ENCODE measurements at places on chromosomes 1 and 21.

- no peak for DNase-seq
Measured at GRCh38 chr1:20928146-20928545, 141.0 kb upstream of the HP1BP3 start.

DNA sequence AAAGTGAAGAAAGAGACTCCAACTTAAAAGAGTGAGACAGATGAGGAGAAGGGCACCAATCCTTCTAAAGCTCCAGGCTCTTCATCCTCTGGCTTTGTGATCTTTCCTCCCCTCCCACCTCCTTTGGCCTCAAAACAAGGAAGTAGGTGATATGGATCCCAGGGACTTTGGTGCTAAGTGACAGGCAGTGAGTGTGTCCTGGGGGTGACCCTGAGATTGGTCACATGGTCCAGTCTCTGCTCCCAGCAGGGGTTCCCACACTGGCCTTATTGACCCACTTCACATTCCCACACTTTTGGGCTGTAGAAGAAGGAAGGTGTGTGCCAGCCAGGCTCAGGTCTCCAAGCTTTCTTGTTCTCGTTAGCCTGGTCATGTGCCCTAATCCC lies 401.2 kb upstream of the PROX1 start:
- no peak for DNase-seq

GRCh38 chr1:221141606-221142285 lies 262.5 kb downstream of the HLX start:
- no peak for DNase-seq

GRCh38 chr21:44946254-44947041 lies 6.6 kb downstream of the SLX9 start:
- no peak for DNase-seq

DNA sequence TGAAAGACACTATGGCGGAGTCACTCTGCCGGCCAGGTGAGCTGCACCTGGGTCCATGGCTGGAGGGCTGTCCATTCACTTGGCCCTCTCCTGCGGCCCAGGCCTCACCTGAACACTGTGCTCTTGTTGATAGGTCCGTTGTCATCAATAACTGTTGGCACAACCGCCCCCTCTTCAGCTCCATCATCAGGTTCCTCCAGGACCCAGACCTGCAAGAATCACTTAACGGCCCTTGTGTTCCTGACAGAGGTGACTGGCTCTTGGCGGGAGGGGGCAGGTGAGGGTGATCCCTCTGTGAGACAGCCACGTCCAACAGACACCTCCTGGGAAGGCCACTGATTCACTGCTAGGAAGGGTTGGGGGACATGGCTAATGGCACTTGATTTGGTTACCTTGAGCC lies 54.9 kb downstream of the INAVA start:
- DNase-seq = no peak

DNA sequence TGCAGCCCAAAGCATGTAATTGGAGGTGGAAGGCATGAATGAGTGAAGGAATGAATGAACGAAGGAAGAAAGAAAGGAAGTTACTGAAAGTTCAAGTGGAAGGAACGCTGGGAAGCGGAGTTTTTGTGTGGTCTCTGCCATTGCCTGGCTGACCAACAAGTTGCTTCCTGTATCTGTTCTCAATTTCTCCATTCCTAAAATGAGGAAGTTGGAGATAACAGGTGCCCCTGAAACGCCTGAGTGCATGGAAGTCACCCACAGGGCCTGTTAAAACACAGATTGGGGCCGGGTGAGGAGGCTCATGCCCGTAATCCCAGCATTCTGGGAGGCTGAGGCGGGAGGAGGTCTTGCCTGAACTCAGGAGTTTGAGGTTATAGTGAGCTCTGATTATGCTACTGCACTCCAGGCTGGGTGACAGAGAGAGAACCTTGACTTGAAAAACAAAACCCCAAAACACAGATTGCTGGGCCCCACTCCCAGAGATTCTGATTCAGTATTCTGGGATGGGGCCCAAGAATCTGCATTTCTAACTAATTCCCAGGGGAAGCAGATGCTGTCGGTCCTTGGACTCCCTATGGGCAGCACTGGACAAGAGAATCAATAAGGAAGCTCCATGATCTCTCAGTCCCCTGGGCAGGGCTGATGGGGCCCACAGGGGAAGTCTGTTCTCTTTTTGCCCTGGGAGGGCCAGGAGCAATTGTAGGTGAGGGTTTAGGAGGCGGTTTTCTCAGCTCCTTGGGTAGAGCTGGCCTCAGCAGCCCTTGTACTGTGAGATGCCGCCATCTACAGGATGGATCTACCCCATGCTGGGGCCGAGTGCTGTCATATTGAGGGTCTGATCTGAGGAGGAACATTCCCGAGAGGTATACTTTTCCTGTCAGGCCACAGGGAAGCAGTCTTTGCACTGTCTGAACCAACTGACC lies 3.3 kb upstream of the CNR2 start:
- DNase-seq = peak; percentile 62

- DNase-seq = peak; percentile 54
Measured at GRCh38 chr21:41369920-41370839, 8.4 kb downstream of the MX2 start.

GRCh38 chr1:209583408-209583807 lies at the start of gene CAMK1G:
TSS of gene CAMK1G (plus strand) at chr1:209583714. CDS start at chr1:209594984, 11,270 bp downstream.
- no peak for DNase-seq

- no peak for DNase-seq
Measured at GRCh38 chr1:173303984-173304383, 96.9 kb upstream of the TNFSF4 start.

DNA sequence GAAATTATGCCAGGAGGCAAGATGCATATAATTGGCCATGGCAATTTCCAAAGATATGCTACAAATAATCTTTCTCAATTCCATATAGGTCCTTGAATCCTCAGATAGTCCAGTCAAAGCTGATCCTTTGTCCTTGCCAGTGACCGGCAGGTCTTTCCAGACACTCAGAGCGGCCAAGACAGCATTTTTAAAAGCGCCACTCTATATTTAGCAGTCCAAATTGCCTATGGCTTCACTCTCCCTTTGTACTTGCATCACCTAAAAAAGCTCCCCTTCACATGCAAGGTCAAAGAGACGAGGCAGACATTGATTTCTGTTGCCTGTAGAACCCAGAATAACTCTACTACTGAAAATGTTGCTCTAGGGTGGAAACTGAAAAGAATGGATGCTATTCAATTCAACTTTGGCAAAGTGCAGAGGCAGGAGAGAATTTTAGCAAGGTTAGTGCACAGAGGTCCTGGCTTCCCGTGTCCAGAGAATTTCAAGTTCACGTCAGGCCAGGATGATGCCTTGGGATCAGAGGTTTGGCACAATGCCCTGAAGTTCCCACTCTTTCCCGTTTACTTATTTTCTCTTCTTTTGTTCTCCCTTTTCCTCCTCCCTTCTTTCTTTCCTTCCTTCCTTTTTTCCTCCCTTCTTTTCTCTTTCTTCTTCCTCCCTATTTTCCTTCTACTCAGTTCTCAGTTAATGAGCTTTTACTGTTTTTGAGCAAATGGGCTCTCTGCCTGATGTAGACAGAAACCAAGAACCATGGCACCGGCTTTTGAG lies 108.5 kb downstream of the KCNK1 start:
- DNase-seq = no peak

DNA sequence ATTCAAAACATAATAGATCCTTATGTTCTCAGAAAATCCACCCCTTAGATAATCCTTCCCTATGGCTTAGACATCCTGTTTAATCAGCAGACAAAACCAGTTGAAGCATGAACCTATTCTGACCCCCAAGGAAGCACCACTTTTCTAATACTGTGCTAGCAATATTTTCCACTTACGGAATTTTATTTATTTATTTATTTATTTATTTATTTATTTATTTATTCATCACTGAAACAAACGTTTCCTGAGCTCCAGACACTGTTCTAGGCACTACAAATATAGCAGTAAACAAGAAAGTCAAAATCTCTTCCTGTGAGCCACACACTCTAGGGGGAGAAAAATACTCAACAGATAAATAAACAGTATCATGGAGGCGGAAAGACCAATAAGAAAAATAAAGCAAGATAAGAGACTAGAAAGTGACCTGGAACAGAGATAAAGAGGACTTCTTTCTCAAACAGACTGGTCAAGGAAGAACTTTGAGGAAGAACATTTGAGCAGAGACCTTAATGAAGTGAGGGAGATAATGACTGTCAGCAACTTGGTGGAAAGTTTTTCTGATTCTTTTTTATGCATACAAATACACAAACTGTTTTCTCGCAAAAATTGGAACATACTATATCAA lies 145.5 kb upstream of the POGK start:
- DNase-seq = no peak

- DNase-seq = no peak
Measured at GRCh38 chr1:89363196-89363595, 663 bp upstream of the GBP6 start.

DNA sequence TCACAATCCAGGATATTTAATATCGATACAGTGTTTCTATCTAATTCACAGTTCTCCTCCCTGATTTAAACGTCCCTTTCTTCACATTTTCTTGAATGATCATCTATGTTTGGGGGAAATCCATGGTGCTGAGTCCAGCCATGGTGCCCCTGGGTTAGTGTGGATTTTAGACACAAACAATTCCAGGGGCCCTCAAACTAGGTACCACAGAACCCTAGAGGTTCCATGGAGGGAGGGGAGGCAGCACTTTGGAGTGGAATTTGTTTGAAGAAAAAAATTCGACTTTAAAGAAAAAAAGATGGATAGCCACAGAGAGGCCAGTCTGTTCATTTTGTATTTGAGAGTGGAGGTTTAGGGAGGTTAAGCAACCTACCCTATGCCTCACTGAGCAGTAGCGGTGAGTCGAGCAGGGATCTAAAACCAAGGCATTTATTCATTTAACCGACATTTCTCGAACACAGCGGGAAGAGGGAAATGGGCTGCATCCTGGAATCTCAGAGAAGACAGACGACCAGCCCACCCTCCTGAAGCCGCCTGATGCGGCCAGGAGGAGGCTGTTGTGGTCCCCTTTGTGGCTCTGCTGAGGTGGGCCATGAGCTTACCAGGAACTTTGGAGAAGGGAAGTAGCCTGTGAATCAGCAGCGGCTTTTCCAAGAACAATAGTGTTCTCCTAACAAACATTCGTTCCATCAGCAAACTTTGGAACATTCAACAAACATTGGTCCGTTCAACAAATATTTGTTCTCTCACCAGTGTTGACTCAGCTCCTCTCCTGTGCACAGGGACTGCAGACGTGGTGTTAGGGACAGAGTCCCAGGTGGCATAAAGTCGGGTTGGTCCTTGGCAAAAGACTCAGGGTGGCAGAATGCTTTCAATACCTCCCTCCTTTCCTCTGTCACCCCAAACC lies 103.5 kb upstream of the ZBTB40 start:
- peak; percentile 75 for DNase-seq

- no peak for DNase-seq
Measured at GRCh38 chr1:160636076-160636475, 10.8 kb downstream of the SLAMF1 start.

DNA sequence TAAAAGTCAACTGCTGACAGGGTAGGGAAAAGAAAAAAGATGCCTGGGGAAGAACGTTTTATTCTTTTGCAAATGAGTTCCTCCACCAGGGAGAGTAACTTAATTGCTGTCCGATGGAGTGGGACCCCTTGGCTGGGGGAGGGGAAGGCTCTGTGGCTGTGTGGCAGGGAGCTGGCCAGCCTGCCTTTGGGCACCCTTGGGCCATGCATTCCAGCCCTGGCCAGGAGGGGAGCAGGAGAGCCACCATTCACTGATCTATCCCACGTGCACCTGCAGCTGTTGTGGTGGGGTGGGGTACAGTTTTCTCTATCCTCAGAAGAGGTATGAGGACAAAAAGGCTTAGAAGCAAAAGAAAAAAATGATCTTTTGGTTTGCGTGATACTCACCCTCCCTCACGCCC lies 116.9 kb downstream of the KCNK1 start:
- DNase-seq = no peak

DNA sequence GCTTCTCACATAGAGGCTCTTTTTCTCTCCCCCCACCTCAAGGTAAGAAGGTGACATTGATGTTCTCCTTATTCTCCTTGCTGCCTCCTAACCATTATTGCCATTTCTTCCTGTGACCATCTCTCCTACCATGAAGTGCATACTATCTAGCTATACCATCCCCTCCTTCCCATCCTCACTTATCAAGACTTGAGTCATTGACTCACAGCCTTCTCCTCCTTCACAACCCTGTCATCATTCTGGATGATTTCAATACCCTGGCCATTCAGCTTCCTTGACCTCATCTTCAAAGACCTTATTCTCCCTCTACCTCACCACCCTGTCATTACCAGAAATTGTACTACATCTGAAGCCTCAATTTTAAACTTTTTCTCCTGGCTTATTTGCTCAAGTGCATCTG lies 10.9 kb upstream of the HIPK1 start:
- no peak for DNase-seq

GRCh38 chr1:59266927-59267293 lies 30.0 kb upstream of the FGGY start:
- no peak for DNase-seq

GRCh38 chr1:41021526-41022308 lies at the start of gene SLFNL1:
TSS of gene SLFNL1 (minus strand) at chr1:41021725. CDS start at chr1:41020660, 1,065 bp downstream.
- no peak for DNase-seq

- no peak for DNase-seq
Measured at GRCh38 chr1:46449223-46450159, 40.1 kb upstream of the DMBX1 start.

DNA sequence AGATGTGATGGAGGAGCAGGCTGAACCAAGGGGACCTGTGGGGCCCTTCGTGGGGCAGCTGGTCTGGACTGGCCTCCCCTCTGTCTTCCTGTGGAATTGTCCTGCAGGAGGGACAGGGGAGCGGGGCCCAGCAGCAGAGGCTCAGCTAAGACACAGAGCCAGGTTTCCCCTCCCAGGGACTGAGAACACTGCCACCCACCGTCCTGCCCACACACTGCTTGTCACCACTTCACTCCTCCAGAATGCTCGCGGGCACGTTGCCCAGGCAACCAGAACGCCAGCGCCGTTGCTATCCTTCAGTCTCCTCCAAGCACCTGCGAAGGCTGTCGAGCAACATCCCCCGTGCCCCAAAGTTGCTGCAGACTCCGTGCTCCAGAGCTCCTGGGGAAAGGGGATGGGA lies 46.4 kb downstream of the AJAP1 start:
- no peak for DNase-seq

- peak; percentile 5 for DNase-seq
Measured at GRCh38 chr1:37519613-37520012, 5.0 kb upstream of the MEAF6 start.

DNA sequence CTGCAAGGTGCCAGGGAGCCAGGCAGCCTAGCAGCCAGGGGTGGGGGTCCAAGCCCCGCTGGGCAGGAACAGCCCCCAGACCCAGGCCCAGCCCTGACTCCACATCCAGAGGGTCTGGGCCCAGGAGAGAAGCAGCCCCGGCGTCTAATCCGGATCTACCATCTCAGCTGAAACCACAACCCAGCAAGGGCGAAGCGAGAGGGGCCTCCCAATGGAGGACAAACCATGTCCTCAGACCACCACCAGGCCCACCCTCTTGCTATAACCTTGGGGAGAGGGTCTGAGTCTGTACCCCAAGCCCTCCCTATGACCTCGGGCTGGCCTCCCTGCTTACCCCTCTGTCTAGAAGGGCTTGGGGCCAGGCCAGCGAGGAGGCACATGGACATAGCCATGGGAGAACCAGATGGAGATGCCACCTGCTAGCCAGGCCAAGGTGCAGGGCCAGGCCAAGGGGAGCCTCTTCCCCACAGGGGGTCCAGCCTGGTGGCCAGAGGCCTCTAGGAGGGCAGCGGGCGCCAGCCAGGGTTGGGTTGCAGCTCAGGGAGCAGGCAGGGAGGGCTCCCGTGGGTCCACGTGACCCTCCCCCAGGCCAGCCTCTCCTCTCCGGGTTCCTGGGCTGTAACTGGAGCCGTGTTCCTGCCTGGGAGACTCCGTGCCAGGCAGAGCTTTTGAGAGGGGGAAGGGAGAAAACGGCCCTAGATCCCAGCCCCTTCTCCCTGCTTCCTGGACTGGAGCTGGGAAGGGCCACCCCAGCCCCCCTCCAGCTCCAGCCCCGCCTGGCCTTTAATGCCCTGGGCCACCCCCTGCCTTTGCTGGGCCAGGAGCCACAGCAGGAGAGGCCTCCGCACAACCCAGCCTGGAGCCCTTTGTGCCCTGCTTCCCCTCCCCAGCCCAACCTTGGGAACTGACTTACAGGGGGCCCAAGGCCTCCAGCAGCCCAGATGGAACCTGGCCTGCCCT lies 2.5 kb downstream of the WNT9A start:
- peak; percentile 42 for DNase-seq
